ENCODE measurements at places on chromosomes 5 and 9.

DNA sequence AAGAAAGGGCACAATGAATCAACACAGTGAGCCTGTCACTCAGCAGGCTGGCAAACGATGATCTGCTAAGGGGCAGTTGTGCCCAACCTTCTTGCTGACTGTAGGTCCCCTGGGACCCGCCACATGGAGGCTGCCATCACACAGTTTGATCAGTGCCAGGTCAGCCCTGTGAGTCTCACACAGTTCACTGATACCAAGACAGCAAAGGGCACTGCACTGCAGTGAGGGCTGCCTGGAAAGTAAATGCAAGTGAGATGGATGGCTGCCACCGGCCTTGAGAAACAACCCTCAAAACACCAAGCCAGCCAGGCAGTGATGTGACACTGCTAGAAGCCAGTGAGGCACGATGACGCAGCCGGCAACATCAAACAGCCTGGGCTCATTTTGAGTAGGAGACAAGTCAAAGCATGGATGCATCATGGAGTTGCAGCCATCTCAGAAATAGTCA lies 30.3 kb downstream of the FOXD1 start:
- no peak for DNase-seq

- no peak for DNase-seq
These were observed 5.8 kb downstream of the TMEM268 start for GRCh38 chr9:114616684-114617520.

DNA sequence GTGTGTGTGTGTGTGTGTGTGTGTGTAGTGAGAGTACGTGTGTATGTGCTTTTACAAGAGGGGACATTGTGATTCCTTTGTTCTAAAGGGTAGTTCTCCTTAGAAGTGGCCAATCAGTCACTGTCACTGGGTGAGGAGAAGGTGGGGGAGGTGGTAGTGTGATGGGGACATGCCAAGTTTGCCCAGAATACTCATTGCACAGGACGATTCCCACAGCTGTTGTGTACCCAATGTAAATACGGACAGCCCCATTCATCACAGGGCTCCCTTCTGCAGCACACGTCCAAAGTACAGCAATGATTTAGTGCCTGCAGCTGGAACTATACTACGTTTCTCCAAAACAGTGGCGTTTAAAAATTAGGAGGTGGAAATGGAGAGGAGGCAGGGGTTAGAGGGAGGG lies 287.8 kb downstream of the TLR4 start:
- no peak for DNase-seq

DNA sequence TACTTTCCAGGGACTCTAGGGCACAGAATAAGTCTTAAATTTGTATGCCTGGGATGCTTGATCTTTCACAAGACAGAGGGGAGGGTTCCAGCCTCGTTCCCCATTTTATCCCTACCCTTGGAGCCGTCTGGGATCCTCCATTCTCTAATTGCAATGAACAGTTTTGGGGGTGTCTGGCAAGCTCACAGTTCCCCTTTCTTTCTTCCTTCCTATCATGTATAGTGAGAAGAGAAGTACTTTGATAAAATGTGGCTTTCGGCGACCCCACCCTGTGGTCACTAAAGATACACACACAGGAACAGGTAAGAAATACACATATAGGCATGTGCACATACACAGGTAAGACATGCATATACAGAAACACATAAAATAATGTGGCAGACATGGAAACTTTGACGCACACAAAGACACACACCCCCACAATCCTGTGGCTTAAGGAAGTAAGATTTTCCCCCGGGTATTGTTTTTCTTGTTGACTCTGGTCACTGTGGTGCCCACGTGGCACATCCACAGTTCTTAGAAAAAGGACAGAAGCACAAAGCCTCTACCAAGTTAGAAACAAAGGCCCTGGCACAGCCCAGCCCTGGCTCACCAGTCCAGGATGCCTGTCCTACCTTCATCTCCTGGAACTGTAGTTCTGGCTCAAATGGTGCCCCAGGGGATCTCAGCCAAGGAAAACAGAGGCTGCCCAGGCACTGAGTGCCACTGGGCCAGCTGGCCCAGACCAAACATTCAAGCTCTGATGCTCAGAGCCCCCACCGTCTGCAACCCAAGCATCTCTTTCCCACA lies 6.3 kb upstream of the SMU1 start:
- no peak for DNase-seq

DNA sequence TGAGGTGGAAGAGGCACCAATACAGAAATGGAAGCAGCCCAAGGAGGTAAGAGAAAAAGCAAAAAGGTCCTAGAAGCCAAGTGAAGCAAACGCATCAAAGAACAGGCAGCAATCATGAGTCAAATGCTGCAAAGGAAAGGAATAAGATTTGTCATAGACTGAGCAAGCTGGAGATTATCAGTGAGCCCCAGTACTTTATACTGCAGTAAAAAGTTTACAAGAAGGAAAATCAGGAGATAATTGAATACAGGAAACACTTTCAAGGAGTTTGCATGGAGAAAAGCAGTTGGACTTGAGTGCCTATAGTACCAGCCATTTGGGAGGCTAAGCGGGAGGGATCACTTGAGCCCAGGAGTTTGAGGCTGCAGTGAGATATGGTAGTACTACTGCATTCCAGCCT lies 7.2 kb upstream of the HAVCR1 start:
- no peak for DNase-seq

All from iPS-NIHi11 (cell line).